ENCODE measurements at places on chromosomes 7 and 10.

- no peak for DNase-seq
Measured at GRCh38 chr10:32109603-32110002, 53.4 kb upstream of the KIF5B start.

DNA sequence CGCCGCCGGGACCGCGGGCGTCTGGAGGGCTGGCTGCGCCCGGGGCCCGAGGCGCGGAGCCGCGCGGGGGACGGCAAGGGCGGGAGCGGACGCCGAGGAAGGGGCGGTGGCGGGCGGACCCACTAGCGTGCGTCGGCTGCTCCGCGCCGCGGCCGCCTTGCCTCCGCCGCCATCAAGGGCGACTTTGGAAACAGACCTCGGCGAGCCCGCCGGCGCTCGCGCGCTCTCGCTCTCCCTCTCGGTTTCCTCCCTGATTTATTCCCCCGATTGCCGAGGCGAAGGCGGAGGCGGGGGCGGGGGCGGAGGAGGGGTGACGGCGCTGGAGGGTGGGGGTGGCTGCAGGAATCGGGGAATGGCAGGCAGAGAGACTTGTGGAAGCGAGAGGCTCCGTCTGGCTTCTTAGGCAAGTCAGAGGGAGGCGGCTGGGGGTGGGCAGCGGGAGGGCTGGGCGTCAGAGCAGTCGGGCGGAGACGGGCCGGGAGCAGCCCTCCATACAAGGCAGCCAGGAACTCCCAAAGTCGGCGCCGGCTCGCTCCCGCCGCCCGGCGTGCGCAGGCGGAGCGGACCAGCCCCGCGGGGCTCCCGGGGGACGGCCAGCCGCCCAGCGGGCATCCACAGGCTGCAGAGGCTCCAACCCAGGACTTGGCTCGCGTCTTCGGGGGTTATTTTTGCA is at the start of gene CACNA2D1:
TSS of gene CACNA2D1 (minus strand) at position 231 of the 673 bp plus-strand sequence.
- no peak for DNase-seq

DNA sequence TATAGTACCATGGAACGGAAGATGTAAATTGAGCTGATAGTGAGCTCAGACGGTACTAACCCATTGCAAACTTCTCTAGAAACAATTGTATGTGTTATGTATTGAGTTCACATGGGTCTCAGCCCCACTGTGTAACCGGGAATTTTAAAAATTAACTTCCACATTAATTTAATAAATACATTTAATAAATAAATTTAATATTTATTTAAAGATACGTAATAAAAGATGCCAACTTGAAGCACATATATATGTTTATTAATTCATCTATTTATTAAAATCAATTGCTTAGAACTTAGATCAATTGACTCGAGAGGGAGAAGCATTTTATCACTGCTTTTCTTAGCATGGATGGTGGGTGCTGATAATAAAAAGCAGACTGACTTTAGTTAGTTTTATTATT is 170.1 kb upstream of the NPVF start:
- no peak for DNase-seq

- no peak for DNase-seq
Measured at GRCh38 chr7:29332042-29332811, 137.7 kb downstream of the CHN2 start.

DNA sequence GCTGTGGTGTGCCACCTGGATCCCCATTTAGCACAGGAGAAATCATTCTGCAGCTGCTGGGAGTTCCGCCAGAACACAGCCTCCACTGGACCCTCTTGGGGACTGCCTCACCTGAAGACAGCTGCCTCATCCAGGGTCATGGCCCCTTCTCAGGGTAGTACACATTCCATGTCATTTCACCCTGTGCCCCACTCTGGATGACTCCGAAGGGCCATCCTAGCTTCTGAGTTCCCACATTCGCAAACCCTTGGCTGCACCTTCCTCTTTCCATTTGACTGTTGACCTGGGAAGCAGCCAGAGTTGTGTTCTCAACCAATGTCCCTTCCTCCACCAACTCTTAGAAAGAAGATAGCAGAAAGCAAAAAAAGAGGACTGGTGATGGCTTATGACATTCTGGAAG is 125.6 kb upstream of the TBX20 start:
- no peak for DNase-seq

- no peak for DNase-seq
Measured at GRCh38 chr10:26232174-26232573, 15.6 kb downstream of the GAD2 start.

- no peak for DNase-seq
Measured at GRCh38 chr10:5092848-5093790, 1.1 kb upstream of the AKR1C3 start.

DNA sequence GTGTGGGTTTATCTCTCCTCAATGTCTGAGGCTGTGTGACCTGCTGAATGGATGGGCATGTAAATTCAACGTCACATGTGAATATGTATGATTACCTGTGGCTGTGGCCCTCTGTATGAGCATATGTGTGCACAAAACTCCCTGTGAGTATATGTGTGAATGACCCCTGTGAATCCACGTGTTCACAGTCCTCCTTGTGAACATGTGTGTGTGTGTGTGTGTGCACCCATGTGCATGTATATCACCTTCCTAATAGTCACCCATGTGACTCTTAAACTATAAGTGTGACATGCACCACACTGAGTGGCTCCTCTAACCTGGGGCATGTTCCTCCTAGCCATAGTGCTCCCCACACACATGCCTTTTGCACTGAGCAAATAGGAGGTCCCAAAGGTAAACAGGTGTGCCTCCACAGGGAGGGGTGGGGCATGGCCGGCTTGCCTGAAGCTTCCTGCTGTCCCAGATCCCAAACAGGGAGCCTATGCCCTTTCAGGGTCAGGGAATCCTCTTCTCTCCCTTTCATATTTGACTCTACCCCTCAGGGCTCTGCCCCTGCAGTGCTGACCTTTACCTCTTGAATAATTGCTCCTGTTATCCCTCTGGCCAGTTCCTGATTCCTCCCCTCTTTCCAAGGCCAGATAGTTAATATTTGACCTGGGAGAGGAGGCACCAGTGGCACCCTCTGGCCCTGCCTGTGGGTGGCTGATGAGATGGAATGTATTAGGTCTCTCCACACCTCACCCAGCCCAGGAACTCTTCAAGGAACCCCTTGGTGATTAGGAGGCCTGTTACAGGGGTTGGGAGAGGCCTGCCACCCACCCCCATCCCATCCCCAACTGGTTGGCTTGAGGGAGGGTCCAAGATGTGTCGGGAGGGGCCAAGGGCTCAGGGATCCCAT is 1.9 kb downstream of the SEMA4G start:
- no peak for DNase-seq

- DNase-seq, result no peak
Measured at GRCh38 chr7:118575393-118575948, 351.0 kb downstream of the ANKRD7 start.
